Stimulated activated CD4-positive, alpha-beta T cell treated with anti-CD3 and anti-CD28 coated beads, Interleukin-15, amount 100 ng/mL, for 48 hours (primary cell): ENCODE measurements at places on chromosomes 7 and 10.

DNA sequence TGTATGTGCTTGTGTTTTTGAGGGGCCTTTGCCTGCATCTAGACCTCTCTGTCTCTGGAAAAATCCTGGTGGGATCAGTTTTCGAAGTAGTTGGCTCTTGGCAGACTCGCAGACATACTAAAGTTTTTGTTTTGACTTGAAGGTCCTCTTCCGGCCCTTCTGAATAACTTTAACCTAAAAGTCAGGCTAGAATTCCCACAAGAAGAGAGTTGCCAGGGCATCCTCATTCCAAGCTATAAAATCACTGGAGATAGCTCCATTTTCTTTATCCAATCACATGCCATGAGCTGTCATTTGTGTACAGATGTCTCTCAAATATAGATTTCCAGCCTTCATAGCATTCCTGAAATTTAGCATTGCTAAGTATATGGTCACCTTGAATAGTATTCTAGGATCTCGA, 967.8 kb downstream of the LRMDA start:
- DNase-seq: no peak

DNA sequence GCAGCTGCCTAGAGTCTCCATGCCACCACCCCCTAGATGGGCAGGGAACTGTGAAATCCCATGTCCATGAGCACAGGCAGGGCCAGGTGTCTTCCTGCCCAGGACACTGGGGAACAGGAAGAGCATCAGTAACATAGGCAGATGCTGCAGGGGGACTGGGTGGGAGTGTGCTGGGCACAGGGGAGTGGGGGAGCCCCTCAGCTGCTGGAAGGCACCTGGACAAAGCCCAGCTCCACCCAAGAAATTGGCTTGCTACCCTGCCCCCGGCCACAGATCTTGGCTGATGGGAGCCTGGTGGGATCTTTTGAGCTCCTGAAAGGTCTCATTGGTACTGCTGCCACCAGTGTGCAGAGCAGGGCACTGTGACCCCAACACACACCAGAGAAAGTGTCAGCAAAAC, 66.7 kb downstream of the TCERG1L start:
- no peak for DNase-seq

- DNase-seq: no peak
These were observed 253.5 kb downstream of the MALRD1 start for GRCh38 chr10:19302117-19302516.

DNA sequence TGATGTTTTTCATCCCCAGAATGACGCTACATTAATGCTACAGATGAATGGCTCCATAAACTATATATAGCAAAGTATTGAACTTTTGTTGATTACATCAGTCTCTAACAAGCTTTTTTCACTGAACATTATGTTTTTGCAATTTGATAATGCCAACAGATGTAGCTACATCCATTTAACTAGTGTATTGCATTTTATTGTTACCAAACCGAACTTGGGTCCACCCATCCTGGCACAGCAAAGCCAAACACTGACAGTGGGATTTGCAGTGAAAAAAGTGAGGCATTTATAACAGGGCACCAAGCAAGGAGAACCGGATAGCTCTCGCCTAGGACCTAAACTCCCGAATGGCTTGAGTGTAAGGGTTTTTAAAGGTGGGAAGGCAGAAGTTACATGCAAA, 182.8 kb upstream of the TNS3 start:
- DNase-seq: no peak

- no peak for DNase-seq
These were observed 15.8 kb upstream of the DOCK1 start for GRCh38 chr10:126889421-126889820.

DNA sequence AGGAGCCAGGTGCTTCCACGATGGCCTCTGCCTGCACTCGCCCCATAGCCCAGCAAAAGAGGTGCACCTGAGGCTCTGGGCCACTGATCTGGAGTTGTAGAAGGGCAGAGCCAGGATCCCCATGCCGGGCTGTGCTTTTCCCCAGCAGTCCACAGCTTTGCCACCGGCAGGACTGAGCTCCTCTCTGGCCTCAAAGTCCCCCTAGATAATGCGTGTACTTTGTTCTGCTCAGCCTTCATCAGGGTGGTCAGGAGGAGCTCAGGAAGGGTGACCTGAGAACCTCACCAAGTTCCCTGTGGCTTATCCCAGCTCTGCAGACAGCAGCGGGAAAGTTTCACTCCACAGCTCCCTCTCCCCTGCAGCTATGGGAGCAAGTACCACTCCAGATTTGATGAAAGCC, 27.9 kb upstream of the UNC5B start:
- no peak for DNase-seq

- DNase-seq: no peak
These were observed 68.4 kb downstream of the CACNA2D1 start for GRCh38 chr7:82375129-82375528.
